ENCODE measurements at places on chromosomes 12 and 14.

GRCh38 chr14:92928258-92928629 lies 5.3 kb downstream of the CHGA start:
- no peak for DNase-seq

- DNase-seq: no peak
These were observed 39.9 kb downstream of the VEZT start for GRCh38 chr12:95257541-95257940.

GRCh38 chr14:40197344-40197743 lies 765.1 kb upstream of the FBXO33 start:
- DNase-seq: no peak

- no peak for DNase-seq
These were observed 314.8 kb upstream of the TBX3 start for GRCh38 chr12:114998750-114999128.

- peak; percentile 87 for DNase-seq
These were observed 18.7 kb downstream of the ZBTB39 start for GRCh38 chr12:56987551-56988053.

DNA sequence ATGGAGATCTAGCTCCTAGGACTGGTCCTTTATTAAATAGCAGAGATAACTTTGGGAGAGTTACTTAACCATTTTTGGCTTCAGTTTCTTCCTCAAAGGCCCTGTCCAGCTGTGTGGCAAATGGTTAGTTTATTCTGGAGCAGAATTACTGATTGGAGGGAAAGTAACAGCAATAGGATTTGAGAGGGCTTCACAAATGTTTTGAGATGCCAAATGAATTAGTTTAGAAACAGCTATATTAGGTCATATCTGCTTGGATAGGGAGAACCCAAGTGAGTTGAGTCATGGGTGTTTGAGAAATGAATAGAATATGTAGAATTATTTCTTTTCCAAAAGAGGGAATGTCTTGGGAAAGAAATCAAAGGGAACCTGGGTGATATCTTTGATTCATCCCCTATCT lies 17.5 kb downstream of the RASSF3 start:
- DNase-seq: no peak
